ENCODE measurements at places on chromosomes 16 and 17. TPM values are rescaled to one million over a fixed set of nuclear protein-coding genes. Genes with fewer than 3 reads are reported as not detected.

CNGB1 gene
- not detected for total RNA-seq

EPN3 gene
- not detected for total RNA-seq

TNFRSF12A gene
- total RNA-seq, result 159 TPM

DNA sequence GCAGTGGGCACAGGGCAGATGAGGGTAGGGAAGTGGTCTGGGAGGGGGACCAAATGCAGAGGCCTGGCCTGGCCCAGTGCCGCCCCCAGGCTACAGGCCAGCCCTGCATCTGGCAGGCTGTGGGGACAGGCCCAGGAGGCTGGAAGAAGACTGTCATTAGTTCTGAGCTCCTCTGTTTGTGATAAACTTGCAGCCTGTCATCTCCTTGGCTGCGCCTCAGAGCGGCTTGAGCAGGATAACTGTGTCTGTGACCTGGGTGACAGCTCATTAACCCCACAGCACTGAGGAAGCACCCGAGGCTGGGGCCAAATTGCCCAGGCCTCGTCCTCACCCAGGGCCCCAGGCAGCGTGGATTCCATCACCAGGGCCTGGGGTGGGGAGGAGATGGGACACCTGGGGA, 23.9 kb downstream of the ABCC3 start:
- H3K27me3 ChIP-seq, result no peaks in the 10 kb centered on the region
- peaks cover 27% of the 10 kb centered on the region for H3K4me1 ChIP-seq
- no peak overlapping the region for H3K4me3 ChIP-seq
- H3K27ac ChIP-seq, result no peak overlapping the region
- H3K36me3 ChIP-seq, result peaks cover 11% of the 10 kb centered on the region

DNA sequence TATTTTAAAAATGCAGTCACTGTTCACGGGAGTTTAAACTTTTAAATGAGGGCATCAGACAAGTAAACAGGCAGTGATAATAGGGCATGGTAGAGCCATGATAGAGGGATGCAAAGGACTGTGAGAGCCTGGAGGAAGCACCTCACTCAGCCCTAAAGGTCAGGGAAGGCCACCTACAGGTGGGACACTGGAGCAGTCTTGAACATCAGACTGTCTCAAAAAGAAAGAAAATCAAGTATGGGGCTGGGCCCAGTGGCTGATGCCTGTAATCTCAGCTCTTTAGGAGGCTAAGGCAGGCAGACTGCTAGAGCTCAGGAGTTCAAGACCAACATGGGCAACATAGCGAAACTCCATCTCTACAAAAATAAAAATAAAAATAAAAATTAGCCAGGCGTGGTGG, 31.0 kb upstream of the DHRS7B start:
- H3K36me3 ChIP-seq, result no peaks in the 10 kb centered on the region
- peaks cover 5% of the 10 kb centered on the region for H3K4me1 ChIP-seq
- no peak for DNase-seq
- H3K4me3 ChIP-seq, result no peak overlapping the region
- H3K27me3 ChIP-seq, result no peaks in the 10 kb centered on the region

DNA sequence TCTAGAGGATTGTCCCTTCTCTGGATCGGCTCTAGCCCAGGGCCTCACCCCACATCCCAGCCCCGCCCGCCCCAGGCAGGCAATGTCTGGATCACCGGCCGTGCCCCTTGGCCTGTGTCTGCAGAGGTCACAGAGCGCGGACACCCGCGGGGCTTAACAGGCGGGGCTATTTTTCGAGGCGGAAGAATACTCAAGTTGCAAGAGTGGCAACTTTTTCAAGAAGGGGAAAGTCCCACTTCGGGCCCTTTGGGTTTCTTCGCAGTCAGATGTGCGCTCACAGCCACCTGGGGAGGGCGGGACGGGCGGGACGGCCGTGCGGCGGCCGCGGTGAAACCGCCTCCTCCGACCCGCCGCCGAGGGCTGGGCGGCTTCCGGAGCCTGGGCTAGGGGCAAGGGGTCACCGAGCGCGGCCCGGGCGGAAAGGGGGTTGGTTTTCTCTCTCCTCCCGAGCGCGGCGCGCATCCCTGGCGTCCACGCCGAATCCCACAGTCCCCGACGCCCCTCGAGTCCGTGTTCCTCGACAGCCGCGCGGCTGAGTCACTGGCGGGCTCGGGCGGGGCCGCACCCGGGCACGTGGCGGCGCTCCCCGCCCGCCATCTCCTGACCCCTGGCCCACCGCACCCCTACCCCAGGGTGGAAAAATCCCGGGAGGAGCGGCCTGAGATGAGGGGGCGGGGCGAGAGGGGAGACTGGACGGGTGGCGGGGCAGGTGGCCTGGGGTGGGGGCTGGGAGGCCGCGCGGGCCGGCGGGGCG, 1.2 kb upstream of the PFN1 start:
- DNase-seq, result peak; percentile 94
- peaks cover 54% of the 10 kb centered on the region for H3K4me1 ChIP-seq
- peaks cover 23% of the 10 kb centered on the region for H3K36me3 ChIP-seq
- no peaks in the 10 kb centered on the region for H3K27me3 ChIP-seq

DNA sequence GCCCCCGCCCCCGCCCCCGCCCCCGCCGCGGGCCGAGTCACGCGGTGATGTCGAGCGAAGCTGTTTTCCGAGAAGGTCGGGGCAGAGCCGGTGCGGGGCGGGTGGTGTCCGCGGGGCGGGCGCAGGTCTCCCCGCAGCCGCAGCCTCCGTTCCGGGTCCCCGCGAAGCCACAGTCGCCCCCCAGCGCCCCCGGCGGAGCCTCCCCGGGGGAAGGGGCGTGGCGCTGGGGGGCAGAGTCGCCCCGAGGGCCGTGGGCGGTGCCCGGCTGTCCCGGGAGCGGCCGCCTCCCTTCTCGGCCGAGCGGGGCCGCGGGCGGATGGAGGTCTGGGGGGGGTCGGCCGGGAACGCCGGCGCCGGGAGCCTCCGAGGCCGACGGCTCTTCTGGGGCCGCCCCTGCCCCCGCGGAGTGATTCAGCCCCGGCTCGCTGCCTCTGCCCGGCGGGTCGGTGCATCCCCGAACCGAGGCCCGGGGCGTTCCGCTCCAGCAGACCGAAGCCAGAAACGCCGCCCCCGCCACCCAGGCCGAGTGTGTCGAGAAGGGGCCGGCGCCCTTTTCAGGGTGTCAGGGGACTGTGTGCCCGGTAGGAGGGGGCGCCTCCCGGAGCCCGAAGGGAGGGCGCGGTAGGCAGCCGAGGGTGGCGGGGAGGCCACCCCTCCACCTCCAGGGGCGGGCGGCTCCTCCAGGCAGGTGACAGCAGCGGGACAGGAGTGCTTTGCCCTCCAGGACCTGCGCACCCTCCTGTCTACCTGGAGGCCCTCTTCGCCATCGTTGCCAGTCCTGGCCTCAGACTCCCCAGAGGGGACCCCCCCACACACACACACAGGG, 1.7 kb downstream of the METRNL start:
- H3K4me3 ChIP-seq, result peak overlapping the region; percentile 82
- H3K36me3 ChIP-seq, result peaks cover 33% of the 10 kb centered on the region

GRCh38 chr17:77888242-77889134, 70.0 kb upstream of the TNRC6C start:
- no peaks in the 10 kb centered on the region for H3K36me3 ChIP-seq
- peak overlapping the region; percentile 74 for H3K4me3 ChIP-seq
- H3K4me1 ChIP-seq, result peaks cover 10% of the 10 kb centered on the region
- H3K27ac ChIP-seq, result peak overlapping the region; percentile 63
- peaks cover 37% of the 10 kb centered on the region for H3K27me3 ChIP-seq
